ENCODE measurements at places on chromosomes 7 and 10.

DNA sequence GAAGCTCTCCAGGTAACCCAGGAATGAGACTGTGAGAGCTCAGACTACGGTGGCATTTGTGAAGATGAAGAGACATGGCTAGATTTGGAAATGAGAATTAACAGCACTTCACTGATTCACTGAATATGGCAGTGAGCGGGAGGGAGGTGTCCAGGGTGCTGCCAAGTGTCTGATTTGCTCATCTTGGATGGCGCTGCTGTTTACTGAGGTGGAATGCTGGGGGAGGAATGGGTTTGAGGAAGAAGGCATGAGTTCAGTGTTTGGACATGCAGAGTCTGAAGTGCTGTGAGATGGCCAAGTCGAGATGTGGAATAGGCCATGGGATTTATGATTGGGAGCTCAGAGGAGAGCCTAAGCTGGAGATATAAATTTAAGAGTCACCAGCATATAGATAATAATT, 437.1 kb upstream of the NPVF start:
- DNase-seq = no peak

GRCh38 chr7:47576866-47577306, 5.0 kb downstream of the TNS3 start:
- DNase-seq = no peak

GRCh38 chr7:26390016-26390415, 98.4 kb downstream of the SNX10 start:
- no peak for DNase-seq

- no peak for DNase-seq
These were observed 22.4 kb upstream of the KLF6 start for GRCh38 chr10:3807211-3807927.

- no peak for DNase-seq
These were observed 20.9 kb downstream of the RBM33 start for GRCh38 chr7:155665079-155665956.

- DNase-seq = peak; percentile 30
These were observed 78.0 kb downstream of the FAM13C start for GRCh38 chr10:59284118-59284975.

DNA sequence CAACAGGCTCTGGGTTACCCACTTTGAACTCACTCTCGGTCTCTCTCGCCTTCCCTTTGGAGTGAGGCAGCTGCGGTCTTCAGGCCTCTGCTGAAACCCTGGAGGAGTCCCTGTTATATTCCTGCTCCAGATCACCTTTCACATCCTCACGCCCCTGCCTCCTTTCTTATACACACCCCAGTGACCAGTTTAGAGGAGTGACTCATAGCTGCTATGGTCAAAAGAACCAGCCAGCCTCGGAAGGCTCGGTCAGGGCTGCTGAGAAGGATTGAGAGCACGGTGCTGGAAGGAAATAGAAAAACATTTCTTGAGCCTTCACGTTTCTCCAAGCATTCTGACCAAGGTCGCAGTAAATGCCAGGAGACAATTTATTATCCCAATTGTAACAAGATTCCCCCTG, 28.3 kb upstream of the SVOPL start:
- DNase-seq = no peak

GRCh38 chr7:153396475-153396874, 636.9 kb downstream of the ACTR3B start:
- DNase-seq = no peak

DNA sequence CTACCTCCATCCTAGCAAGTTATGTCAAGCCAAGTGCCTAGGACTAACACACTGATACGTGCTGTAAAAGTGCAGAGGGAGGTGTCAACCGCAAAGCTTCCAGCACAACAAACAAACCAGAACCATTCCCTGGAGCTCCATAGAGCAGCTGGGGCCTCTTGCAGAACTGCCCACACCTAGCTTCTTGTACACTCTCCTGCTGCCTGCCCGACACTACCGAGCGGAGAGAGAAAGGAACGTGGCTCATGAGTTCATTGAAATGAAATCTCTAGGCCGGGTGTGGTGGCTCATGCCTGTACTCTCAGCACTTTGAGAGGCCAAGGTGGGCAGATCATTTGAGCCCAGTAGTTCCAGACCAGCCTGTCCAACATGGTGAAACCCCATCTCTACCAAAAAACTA, 73.5 kb downstream of the MKI67 start:
- no peak for DNase-seq

- DNase-seq = no peak
These were observed 58.5 kb downstream of the FGFR2 start for GRCh38 chr10:121539786-121540185.

DNA sequence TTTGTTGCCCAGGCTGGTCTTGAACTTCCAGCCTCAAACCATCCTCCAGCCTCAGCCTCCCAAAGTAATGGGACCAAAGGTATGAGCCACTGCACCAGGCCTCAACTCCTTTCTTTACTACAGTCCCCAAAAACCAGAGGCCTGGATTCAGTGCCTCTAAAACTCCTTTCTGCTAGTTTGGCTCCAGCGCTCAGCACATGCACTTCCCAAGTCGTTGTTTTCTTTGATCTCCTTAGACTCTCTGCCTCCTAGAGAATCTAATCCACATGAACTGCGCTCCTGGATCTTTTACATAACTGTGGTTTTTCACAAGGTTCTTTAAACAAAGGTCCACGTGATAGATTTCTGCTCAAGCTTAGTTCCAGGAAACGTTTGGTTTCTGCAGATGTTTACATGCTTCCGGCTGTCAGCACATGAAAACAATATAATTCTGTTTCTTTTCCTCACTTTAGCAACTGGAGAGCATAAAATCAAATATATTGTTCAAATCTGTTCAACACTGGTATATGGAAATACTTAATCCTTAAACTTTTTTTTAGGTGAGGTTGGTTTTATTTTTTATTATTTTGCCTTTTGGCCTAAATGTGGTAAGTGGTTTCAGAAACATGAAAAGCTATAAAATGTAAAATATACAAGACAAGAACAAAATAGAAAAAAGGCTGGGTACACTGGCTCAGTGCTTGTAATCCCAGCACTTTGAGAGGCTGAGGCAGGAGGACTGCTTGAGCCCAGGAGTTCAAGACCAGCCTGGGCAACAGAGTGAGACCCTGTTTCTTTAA, 270.5 kb upstream of the MKLN1 start:
- DNase-seq = peak; percentile 33

GRCh38 chr10:79982362-79982800, 33.5 kb upstream of the SFTPD start:
- DNase-seq = peak; percentile 57

GRCh38 chr10:73758704-73759511, 14.7 kb downstream of the SEC24C start:
- DNase-seq = no peak

DNA sequence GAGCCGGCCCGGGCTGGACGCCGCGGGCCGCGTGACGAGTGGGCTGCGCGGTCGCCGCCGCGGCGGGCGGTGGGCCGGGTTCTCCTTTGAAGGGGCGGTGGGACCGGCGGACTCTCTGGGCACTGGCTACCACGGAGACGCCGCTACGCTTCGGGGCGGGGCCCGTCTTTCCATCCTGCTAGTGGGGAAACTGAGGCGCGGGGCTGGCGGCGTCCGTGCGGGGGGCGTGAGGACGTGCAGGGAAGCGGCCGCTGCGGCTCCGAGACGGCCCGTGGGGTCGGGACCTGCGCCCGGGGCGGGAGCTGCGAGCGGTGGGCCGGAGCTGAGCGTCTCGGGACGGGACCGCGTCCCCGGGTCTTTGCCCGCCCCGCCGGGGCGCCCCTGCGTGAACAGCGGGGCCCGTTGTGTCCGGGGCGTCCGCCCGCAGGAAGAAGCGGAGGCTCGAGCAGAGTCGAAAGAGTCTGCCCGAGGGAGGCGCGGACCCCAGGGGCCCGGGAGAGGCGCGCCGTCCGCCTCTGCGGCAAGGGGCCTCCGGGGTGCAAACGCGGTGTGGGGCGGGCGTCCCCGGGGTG, 548 bp upstream of the BNIP3 start:
- no peak for DNase-seq

DNA sequence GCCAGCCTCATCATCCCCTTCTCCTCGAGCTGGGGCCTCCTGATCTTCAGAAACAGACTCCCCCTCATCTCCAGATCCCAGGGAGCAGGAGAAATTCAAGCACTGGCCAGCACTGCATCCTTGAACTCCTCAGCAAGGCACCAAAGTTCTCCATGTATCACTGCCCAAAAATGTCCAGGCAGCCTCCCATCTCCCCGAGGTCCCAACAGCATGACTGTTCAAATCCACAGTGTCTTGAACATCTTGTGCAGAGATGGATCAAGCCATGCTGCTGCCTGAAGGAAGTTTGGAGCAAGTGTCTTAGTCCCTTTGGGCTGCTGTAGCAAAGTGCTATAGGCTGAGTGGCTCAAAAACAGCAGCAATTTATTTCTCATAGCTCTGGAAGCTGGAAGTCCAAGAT, 115.5 kb upstream of the GALNT17 start:
- no peak for DNase-seq

- no peak for DNase-seq
These were observed 109.3 kb upstream of the MACROH2A2 start for GRCh38 chr10:69943292-69943820.

DNA sequence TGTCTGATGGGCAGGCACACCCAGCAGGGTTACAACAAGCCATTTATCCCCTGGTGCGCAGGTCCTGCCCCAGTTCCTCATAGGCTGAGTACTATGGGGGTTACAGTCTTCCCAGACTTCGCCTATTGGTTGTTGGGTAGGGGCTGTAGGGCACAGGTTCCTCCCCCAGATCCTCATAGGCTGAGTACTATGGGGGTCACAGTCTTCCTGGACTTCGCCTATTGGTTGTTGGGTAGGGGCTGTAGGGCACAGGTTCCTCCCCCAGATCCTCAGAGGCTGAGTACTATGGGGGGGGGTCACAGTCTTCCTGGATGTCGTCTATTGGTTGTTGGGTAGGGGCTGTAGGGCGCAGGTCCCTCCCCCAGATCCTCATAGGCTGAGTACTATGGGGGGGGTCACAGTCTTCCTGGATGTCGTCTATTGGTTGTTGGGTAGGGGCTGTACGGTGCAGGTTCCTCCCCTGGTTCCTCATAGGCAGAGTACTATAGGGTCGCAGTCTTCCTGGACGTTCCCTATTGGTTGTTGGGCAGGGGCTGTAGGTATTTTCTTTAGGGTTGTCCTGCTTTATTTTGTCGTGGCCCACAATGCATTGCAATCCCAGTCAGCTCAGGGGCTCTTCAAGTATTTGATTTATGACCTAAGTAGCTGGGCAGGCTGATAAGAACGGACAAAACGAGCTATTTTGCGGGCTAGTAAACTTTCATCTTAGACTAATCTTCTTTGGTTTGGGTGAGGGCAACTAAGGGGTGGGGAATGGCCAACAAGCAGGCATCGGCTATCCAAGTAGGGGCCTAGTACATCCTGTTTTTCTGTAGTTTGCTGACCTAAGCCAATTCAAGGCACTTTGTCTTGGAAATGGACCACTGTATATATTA, 3.4 kb downstream of the LRRC27 start:
- no peak for DNase-seq

DNA sequence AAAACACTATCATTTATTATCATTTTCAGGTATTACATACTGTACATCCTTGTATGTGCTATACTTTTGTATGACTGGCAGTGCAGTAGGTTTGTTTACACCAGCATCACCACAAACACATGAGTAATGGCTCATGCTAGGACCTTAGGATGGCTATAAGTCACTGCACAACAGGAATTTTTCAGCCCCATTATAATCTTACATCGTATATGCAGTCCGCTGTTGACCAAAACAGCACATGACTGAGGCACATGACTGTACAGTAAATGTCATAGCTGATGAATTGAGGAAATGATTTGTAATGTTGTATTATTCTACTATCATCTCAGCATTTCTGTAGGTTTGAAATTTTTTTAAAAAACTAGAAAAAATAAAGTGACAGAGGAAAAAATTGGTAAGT, 38.6 kb downstream of the BPGM start:
- peak; percentile 53 for DNase-seq

- no peak for DNase-seq
These were observed 2.7 kb downstream of the CYCS start for GRCh38 chr7:25122373-25122772.

DNA sequence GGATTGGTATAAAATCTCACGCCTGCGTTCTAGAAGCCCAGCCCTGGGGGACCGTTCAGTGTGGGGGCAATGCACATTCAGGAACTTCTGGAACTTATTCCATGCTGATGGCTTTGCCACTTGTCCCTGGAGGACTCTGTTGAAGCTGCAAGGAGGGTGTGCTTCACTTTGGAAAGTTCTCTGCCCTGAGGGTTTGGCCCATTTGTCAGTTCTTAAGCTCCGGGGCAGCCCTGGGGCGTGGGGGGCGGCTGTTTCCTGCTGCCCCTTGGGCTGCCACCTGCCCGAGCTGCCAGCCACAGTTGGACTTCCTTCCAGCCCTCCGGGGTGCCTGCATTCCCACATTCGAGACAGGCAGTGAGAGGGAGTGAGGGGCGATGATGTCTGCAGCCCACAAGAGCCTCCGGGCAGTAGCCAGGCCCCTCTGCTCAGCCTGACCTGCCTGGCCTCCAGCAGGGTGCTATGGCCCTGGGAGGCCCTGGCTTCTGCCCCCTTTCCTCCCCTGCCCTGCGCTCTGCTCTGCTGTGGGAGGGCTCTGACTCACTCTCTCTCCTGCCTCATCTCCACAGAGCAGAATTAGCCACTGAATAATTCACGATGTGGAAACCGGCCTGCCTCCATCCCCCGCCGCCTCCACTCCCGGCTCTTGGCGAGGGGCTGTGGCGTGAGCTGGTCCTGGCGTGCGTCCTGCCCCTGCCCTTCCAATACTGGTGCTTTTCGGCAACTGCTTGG, 1.9 kb downstream of the TTYH3 start:
- DNase-seq = peak; percentile 83

GRCh38 chr10:93152136-93152535, 78.4 kb downstream of the CYP26A1 start:
- peak; percentile 21 for DNase-seq

- DNase-seq = no peak
These were observed 23.1 kb upstream of the MACC1 start for GRCh38 chr7:20240080-20240926.

DNA sequence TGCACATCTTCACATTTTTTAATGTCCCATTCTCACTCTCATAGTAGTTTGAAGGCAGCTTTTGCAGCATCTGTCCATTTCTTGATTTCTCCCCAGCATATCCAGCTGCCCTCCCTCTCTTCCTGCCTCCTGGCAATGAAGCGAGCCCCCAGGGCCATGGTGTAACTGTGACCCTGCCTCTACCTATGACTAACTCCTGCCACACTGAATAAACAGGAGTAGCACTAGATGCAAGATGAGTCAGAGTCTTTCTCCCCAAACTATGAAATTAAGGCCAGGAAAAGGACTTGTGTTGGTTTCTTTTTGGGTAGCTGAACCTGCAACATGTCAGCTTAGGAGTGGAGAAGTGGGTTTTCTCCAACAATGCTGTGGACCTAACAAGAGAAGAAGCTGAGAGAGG, 329.0 kb downstream of the RNLS start:
- DNase-seq = peak; percentile 91

- DNase-seq = peak; percentile 49
These were observed 420.6 kb downstream of the ARL4A start for GRCh38 chr7:13108061-13108460.

Data from epithelial cell of esophagus (primary cell).